Activated CD4-positive, alpha-beta T cell treated with anti-CD3 and anti-CD28 coated beads for 36 hours (primary cell): ENCODE measurements at places on chromosomes 11 and 22.

DNA sequence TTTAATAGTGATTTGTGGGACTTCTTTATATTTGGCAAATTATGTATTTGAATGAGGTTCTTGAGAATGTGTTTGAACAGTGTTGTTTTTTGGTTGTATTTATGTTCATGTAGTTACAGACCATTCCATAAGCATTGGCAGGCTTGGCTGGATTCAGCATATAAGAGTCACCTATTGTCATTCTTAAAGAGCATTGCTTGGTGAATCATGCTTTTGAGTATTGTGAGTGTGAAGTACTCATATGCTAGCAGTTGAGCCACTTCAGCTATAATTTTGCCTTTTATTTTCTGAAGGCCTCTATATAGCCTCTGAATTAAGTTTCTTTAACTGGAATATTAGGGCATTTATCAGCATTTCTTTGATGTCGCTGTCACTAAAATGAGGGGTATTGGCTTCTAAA is 110.0 kb upstream of the GAL start:
- H3K36me3 ChIP-seq, result peaks cover 53% of the 10 kb centered on the region
- no peak overlapping the region for H3K27ac ChIP-seq
- H3K4me1 ChIP-seq, result peaks cover 19% of the 10 kb centered on the region
- no peak for DNase-seq
- H3K4me3 ChIP-seq, result no peak overlapping the region

DNA sequence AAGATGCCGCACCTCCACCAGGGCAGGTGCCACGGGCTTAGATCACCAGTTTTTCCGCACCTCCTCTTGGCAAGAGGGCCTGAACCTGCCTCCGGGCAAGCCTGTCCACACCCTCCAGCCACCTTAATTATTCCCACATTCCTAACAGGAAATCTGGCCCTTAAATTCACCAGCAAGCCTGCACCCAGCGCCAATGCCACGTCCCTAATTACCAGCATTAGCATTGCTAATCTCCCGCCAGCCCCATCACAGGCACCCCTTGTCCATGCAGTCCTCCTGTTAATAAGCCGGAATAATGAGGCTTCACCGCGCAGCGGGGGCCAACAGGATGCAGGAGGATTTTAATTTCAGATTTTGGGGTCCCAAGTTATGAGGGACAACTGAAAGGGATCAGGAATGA is 69.7 kb downstream of the PHF21B start:
- no peak for DNase-seq
- no peaks in the 10 kb centered on the region for H3K4me1 ChIP-seq
- H3K4me3 ChIP-seq, result no peak overlapping the region
- H3K27me3 ChIP-seq, result no peaks in the 10 kb centered on the region
- H3K36me3 ChIP-seq, result no peaks in the 10 kb centered on the region

DNA sequence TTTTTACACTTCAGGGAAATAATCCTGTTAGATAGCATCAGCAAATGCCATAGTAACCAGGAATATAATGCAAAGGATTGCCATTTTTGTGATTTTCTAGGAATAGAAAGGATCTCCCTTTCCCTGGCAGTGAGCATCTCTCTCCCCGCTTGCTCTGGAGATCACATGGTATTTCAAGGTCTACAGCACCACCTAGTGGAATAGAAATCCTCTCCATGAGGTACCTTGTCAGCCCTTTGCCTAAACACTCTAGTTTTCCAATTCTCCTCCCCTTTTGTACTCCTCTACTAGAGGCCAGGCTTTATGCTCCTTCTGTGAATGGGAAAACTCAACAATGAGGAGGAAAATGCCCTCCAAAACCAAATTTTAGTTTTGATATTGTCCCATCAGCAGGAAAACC is 78.4 kb downstream of the XRRA1 start:
- no peak overlapping the region for H3K27ac ChIP-seq
- no peaks in the 10 kb centered on the region for H3K4me1 ChIP-seq
- DNase-seq, result no peak
- no peak overlapping the region for H3K4me3 ChIP-seq
- H3K27me3 ChIP-seq, result no peaks in the 10 kb centered on the region

DNA sequence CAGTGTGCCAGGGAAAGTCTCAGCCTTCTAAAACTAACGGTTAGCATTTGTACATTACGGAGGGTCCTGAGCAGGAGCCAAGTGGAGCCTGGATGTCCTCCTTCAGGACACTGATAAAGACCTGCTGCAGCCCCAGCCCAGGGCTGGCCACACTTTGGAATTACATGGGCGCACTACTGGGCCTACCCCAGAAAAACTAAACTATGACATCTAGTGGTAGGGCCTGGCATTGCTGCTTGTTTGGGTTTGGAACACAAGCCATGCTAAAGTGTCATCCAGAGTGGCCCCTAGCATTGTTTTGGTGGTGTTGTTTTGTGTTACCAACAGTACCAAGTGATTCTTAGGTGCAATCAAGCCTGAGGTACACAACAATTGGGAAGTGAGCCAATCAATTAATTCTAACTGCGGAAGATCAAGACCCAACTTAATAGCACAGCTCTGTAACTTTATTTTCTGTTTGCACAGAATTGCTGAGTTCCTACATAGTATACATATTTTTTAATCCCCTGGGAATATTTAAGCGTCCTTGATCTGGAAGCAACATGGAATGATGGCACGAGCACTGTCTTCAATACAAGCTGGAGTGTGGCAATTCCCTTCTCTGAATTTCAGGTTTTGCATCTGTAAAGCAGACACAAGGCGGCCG is 340.7 kb downstream of the LARGE1 start:
- no peak overlapping the region for H3K4me3 ChIP-seq
- DNase-seq, result peak; percentile 59
- H3K36me3 ChIP-seq, result no peaks in the 10 kb centered on the region
- no peak overlapping the region for H3K27ac ChIP-seq

GRCh38 chr11:71349627-71350026 is 97.2 kb upstream of the SHANK2 start:
- H3K4me1 ChIP-seq, result no peaks in the 10 kb centered on the region
- peaks cover 12% of the 10 kb centered on the region for H3K27me3 ChIP-seq
- no peaks in the 10 kb centered on the region for H3K36me3 ChIP-seq
- no peak overlapping the region for H3K4me3 ChIP-seq
- H3K27ac ChIP-seq, result no peak overlapping the region
- no peak for DNase-seq

DNA sequence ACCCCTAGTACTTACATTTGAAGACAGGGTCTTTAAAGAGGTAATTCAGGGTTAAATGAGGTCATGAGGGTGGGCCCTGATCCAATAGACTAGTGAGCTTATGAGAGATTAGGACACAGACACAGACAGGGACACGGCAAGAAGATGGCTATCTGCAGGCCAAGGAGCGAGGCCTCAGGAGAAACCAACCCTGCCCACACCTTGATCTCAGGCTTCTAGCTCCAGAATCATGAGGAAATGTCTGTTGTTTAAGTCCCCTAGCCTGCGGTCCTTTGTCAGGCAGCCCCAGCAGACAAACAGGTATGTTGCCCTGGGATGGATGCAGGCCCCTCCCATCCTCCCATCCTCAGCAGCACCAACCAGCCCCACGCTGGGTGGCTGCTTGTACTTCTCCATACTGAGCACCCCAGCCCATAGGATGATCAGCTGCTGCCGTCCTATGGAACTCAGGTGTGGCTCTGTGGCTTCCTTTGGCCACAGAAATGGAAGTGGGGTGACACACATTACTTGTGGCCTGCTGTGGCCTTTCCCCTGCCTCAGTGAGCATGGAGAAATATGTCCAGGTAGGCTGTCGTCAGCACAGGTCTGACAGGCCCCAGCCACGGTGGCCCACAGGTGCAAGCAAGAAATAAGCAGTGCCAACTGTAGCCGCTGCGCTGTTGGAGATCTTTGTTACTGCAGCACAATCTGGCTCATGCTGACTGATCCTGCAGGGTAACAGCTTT is 7.9 kb downstream of the GNB1L start:
- no peak overlapping the region for H3K4me3 ChIP-seq
- DNase-seq, result no peak
- no peaks in the 10 kb centered on the region for H3K27me3 ChIP-seq
- H3K27ac ChIP-seq, result no peak overlapping the region
- peaks cover 26% of the 10 kb centered on the region for H3K4me1 ChIP-seq
- peaks cover 27% of the 10 kb centered on the region for H3K36me3 ChIP-seq

DNA sequence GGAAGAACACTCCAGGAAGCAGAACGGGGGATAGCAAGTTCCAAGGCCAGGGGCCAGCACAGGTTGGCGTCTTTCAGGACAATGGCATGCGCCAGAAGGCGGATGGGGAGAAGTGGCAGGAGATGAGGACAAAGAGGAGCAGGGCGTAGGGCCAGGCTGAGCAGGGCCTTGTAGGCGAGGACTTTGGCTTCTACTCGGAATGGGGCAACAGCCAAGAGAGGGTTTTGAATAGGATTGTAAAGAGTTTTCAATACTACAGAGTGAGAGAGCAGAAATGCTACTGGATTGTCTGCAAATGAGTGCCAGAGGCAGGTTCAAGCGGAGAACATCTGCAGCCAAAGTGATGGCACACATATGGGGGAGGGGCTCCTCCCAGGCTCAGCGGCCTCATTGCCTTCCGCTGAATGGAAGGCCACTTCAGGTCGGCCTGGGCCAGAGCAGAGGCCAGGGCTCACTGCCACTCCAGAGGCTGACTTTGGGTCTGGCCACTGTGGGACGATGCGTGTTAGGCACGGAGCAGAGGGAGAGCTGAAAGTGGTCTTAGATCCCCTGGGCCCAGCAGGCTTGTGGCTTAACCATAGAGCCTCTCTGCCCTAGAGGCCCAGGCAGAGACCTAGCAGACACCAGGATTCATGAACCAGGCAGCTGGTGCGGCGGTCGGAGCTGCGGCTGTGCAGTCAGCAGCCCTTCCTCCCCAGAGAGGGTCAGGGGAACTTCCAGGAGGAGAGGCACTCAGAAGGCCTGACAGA is 118.2 kb downstream of the DSCAML1 start:
- no peak for DNase-seq
- peaks cover 8% of the 10 kb centered on the region for H3K27me3 ChIP-seq
- no peaks in the 10 kb centered on the region for H3K4me1 ChIP-seq
- H3K36me3 ChIP-seq, result no peaks in the 10 kb centered on the region

DNA sequence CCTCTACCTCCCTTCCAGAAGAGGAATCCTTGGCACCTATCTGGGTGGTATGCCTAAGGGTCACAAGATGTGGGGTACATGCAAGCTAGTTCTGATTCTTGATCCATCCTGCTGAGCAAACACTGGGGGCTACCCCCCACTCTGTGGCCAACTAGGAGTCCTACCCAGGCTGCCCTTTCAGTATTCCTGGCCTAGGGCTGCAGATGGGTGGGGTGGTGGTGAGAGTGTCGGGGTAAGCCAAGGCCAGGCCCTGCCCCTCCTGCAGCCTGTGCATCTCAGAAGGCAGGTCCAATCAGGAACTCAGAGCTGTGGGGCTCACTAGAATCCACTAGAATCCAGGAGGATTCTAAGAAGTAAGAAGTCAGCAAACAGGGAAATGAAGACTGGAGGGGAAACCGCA is 10.9 kb downstream of the SSH3 start:
- no peak overlapping the region for H3K4me3 ChIP-seq
- peak overlapping the region; percentile 25 for H3K27ac ChIP-seq
- DNase-seq, result no peak
- H3K27me3 ChIP-seq, result peaks cover 3% of the 10 kb centered on the region
- no peaks in the 10 kb centered on the region for H3K36me3 ChIP-seq

DNA sequence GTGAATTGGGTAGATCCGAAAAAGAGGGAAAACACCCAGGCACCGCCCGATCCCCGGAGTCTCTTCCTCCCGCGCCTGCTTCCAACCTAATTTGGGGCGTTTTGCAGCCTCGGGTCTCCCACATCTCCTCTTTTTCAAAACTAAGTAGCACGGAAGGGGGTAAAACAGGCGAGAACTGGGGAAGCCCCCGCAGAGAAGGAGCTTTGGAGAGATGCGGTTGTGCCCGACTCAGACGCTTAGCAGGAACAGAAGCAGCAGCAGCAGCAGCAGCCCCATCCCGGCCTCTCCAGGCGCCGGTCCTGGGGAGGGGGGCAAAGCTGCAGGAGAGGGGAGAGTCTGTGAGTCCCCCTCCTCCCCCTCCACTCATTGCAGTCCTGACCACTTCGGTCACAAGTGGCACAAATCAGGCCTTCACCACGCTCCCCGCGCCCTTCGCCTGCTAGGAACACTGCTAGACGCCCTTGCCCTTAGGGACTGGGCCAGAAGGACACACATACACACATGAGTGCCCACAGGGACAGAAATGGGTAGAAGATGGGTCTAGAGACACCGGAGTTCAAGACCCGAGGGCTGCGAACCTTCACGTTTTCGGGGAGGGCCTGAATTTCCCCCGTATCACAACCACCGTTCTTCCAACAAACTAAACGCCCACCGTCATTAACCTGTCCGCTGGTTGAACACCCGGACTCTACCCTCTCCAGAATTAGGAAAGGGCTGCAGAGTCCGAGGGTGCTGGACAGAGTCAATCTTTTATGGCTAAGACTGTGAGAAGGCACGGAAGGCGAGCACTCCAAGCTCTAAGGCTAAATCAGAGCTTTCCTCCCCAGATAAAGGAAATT is 98.3 kb upstream of the HSD17B12 start:
- peaks cover 76% of the 10 kb centered on the region for H3K27me3 ChIP-seq
- H3K36me3 ChIP-seq, result no peaks in the 10 kb centered on the region
- H3K4me3 ChIP-seq, result no peak overlapping the region

GRCh38 chr22:29689880-29690213 is 30.0 kb upstream of the CABP7 start:
- peaks cover under 1% of the 10 kb centered on the region for H3K36me3 ChIP-seq
- peak; percentile 69 for DNase-seq
- no peaks in the 10 kb centered on the region for H3K4me1 ChIP-seq
- H3K4me3 ChIP-seq, result no peak overlapping the region
- no peak overlapping the region for H3K27ac ChIP-seq

DNA sequence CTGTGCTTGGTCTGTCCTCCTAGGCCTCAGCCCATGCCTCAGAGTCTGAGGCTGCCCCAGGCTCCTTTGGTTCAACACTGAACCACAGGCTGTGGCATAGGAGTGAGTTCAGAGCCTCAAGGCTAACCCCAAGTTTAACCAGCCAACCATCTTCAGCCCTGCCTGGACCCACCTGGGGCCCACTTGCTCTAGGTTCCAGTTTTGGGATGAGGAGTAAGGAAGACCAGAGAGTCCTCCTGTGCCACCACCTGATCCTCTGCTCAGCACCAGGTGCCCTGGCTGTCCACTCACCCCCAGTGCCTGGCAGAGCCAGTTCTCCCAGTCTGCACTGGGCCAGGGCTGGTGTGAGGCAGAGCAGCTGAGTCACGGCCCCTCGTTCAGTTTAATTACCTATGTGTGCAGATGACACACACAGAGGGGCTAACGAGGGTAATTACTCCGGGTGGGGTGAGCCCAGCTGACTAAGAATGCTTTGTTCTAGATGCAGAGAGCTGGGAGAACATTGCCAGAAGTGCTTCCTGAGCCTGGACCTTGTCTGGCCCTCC is 12.0 kb upstream of the TMPRSS13 start:
- H3K4me3 ChIP-seq, result no peak overlapping the region
- no peak overlapping the region for H3K27ac ChIP-seq
- H3K4me1 ChIP-seq, result peaks cover 30% of the 10 kb centered on the region
- H3K27me3 ChIP-seq, result no peaks in the 10 kb centered on the region

DNA sequence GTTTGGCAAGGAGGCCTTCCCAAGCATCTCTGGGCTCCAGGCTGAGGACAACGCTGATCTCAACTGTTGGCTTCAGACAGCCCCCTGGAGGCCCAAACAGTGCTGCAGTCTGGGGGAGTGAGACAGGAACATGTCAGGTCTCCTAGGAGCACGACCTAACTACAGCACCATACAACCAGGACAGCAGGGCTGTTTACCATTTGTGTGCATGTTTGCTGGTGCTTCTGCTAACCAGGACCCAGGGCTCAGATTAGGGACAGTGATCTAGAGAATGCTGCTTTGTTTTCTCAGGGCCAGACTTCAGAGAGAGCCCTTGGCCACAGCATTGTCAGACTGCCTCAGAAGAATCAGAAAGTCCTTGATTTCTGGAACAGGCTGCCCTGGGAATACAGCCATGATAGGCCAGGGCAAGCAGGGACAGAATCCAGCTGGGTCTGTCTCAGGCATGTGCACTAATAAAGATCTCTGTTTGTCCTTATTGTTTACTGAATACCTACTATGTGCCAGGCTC is 126.5 kb downstream of the VPREB1 start:
- DNase-seq, result no peak
- H3K27me3 ChIP-seq, result peaks cover 24% of the 10 kb centered on the region
- H3K4me1 ChIP-seq, result no peaks in the 10 kb centered on the region
- H3K27ac ChIP-seq, result no peak overlapping the region
- H3K4me3 ChIP-seq, result no peak overlapping the region
- H3K36me3 ChIP-seq, result no peaks in the 10 kb centered on the region
